ENCODE measurements at places on chromosomes 1 and 21.

- no peak for DNase-seq
Measured at GRCh38 chr1:228083871-228084278, 1.4 kb downstream of the ARF1 start.

GRCh38 chr1:8284127-8284526 is 33.8 kb upstream of the SLC45A1 start:
- DNase-seq: no peak

- peak; percentile 12 for DNase-seq
Measured at GRCh38 chr1:6052543-6053205, 7.0 kb downstream of the KCNAB2 start.

GRCh38 chr21:14616380-14617039 is 70.4 kb upstream of the SAMSN1 start:
- no peak for DNase-seq

DNA sequence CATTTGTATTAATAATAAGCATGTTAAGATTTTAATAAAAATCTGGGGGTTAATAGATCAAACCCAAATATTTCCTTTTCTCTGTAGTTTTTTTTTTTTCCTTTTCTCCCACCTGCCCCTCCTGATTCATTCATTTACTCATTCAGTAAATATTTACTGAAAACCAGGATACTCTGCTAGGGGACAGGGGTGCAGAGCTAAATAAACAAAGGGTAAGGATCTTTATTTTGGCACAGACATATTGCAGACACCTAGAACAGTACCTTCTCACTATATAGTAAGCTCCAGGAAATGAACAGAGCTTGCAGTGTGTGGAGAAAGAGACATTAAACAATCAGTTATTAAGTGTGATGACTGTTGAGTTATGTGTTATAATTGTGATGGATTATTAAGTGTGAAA is 60.9 kb downstream of the AK5 start:
- DNase-seq: no peak

- DNase-seq: peak; percentile 48
Measured at GRCh38 chr1:28893403-28894102, 20.8 kb upstream of the EPB41 start.

- no peak for DNase-seq
Measured at GRCh38 chr1:156655151-156655903, 13.4 kb downstream of the BCAN start.

- no peak for DNase-seq
Measured at GRCh38 chr1:40363721-40364120, 9.8 kb upstream of the SMAP2 start.

GRCh38 chr1:78177708-78178270 is 132.0 kb downstream of the GIPC2 start:
- no peak for DNase-seq

- no peak for DNase-seq
Measured at GRCh38 chr1:211537253-211537652, 41.7 kb downstream of the SLC30A1 start.

DNA sequence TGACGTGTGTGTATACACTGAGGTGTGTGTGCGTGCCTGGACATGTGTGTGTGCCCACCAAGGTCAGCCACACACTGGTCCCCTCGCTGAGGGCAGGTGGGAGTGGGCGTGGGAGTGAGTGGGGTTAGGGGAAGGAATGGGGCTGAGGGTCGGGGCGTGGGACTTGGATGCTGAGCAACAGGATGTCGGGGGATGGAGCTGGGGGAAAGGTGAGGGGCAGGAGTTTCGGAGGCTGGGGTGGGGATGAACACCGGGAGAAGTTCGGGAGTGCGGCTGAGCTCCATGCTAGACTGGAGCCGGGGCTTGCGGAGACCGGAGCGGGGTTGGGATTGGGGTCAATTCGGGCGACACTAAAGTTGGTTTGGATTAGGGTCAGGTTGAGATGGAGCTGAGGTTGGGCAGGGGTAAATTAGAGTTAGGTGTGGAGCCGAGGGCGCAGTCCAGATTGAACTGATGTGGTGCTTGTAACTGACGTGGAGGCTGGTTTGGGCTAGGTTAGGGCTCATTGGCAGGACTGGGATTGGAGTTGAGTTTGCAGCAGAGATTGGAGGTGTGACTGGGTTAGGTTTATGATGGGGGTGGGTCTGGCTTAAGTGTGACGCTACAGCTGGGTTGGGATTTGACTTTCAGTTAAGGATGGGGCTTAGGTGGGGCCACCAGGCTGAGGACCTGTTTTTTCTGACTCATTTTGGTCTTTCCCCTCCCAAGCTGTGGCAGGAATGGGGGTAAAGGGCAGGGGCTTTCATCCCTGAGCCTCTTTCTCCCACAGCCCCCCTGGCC is 3.3 kb upstream of the GUCA2A start:
- DNase-seq: no peak

GRCh38 chr1:205505791-205506190 is 1.3 kb downstream of the CDK18 start:
- no peak for DNase-seq

GRCh38 chr1:54172614-54173599 is 20.1 kb upstream of the CDCP2 start:
- no peak for DNase-seq

DNA sequence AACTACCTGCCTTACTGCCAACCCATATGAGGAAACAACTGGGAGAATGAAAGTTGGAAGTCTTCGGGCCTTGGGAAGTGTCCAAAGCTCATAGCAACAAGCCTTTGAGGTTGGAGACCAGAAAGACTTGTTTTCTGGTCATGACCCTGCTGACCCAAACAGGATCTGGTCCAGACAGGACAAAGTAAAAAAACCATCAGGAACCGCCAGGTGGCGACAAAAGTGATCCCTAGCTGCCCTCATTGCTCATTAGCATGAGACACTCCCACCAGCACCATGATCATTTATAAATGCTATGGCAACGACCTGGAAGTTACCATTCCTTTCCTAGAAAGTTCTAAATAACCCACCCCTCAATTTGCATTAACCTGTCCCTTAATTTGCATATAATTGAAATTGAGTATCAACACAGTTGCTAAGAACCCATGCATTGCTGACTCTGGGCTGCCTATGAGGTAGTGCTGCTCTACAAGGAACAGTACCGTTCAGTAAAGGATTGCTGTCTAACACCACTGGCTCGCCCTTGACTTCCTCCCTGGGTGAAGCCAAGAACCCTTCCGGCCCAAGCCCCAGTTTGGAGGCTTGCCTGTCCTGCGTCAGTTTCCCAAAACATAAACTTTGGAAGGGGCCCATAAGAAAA is 89.0 kb downstream of the URB2 start:
- DNase-seq: no peak

GRCh38 chr1:53826367-53826766 is 11.7 kb downstream of the NDC1 start:
- DNase-seq: no peak

GRCh38 chr1:240465531-240465940 is 146.4 kb downstream of the GREM2 start:
- DNase-seq: peak; percentile 15

DNA sequence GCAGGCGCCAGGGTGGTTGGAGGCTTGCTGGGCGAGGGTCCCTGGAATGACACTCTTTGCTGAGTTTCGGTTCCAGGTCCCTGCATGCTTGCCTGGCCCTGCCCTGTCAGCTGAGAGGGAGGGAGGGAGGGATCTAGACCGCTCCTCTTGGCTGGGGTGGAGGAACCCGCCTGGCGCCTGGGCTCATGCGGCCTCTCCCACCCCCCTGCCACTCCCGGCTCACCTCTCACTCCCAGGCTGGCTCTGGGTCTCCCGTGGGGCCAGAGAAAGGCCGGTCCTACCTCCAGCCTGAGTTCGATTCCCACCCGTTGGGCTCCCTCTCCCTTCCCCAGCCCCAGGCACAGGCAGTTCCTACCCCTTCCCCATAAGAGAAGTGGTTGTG is 19.0 kb upstream of the IFNLR1 start:
- DNase-seq: no peak

GRCh38 chr1:166153525-166154314 is 13.1 kb downstream of the FAM78B start:
- DNase-seq: no peak

- DNase-seq: no peak
Measured at GRCh38 chr1:112798292-112798691, 83.2 kb upstream of the PPM1J start.

DNA sequence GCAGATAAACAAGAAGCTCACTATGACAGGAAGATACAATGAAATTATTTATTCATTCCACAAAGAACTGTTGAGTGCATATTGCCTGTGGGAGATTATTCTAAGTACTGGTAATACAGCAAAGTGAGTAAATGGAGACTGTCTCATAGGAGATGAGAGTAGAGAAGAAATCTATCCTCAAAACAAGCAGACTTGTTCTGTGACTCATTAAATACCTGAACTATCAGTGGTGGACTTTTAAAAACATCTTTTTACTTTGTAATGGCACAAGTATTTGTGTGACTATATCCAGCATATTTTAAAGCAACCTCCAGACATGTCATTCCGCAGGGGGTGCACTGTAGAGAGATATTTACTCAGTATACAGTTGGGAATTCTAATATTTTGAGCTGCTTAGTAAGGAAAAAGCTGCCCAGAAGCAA is 259.2 kb downstream of the FMN2 start:
- no peak for DNase-seq

GRCh38 chr1:235375919-235376605 is 8.8 kb downstream of the TBCE start:
- no peak for DNase-seq

DNA sequence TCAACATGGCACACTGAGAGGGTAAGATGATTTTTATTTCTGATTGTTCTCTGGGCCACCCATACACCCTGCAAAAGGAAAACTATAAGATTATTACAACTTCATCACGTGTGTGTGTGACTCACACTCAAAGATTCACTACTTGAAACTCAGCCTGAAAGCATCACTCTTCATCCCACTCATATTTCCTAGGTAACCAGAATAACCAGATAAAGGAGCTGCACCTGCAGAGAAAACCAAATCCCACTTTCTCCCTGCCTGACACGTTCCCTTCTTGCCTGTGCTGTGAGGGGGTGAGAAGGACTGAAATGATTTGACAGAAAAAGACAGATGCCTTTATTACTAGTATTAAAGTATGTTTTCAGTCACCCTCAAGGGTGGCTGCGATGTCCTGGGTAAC is 131.6 kb downstream of the TGFBR3 start:
- no peak for DNase-seq

GRCh38 chr1:4584449-4584848 is 70.0 kb upstream of the AJAP1 start:
- DNase-seq: no peak

DNA sequence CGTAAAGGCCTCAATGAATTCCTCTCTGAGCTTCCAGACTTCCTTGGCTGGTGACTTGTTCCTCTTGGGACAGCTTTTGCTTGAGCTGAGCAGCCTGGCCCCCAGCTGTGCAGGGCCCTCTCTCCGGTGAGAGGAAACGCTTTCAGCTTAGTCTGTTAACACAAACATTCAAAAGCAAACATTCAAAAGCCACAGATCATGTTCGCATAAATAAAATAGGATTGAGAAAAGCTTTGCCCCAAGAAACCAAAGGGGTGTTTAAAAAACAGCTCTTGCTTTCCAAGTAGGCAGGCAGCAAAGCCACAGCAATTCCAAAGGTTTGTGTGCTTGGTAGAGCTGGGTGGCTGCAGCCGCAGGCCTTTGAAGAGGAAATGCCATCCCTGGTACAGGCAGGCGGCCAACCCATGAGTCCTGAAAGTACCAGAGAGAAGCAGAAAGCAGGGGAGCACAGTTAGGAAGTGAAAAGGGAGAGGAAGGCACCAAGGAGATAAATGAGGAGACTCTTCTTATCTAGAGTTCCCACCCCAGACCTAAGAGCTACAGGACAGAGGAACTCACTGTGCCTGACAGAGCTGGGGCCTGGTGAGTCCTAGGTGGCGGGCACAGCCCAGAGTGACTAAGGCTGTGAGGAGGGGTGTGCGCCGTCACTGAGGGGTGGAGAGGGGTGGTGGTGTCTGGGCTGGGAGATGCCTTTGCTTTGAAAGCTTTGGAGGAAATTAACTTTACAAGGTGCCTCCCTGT is 48.4 kb downstream of the CCN1 start:
- DNase-seq: no peak

- DNase-seq: no peak
Measured at GRCh38 chr1:231676487-231676886, 49.9 kb downstream of the DISC1 start.

- no peak for DNase-seq
Measured at GRCh38 chr1:18302788-18303413, 177.8 kb upstream of the KLHDC7A start.

GRCh38 chr21:38352536-38353219 is 95.9 kb downstream of the KCNJ15 start:
- DNase-seq: no peak

- DNase-seq: no peak
Measured at GRCh38 chr1:43538143-43538487, 7.4 kb downstream of the PTPRF start.

- no peak for DNase-seq
Measured at GRCh38 chr1:1330366-1331067, 563 bp upstream of the TAS1R3 start.

GRCh38 chr21:43654806-43655489 is 4.3 kb downstream of the HSF2BP start:
- no peak for DNase-seq

- DNase-seq: no peak
Measured at GRCh38 chr1:143735764-143736461, 235.9 kb downstream of the FAM72C start.

- DNase-seq: no peak
Measured at GRCh38 chr1:3578433-3578805, 32.9 kb downstream of the MEGF6 start.

DNA sequence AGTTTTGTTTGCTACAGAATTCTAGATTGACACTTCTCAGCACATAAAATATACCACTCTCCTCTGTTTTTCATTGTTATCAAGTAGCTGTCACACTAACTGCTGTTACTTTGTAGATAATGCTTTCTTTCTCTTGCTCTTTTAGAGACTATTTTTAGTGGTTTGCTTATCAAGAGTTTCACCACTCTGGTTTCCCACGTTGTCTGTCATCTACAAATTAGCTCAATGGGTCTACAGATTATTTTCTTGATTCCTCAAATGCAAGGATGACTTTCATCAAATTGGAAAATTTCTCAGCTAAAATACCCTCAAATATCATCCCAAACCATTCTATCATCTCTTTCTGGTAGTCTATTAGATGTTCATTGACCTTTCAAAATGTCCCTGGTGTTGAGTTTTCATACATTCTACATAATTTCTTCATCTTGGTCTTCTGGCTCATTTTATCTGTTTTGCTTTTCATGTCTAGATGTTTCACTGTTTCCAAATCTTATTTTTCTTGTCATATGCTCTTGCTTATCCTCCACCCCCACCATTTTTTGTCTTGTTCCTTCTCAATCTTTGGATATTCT is 122.5 kb downstream of the TRIM33 start:
- DNase-seq: no peak

- DNase-seq: no peak
Measured at GRCh38 chr1:51285055-51285454, 45.3 kb downstream of the TTC39A start.

DNA sequence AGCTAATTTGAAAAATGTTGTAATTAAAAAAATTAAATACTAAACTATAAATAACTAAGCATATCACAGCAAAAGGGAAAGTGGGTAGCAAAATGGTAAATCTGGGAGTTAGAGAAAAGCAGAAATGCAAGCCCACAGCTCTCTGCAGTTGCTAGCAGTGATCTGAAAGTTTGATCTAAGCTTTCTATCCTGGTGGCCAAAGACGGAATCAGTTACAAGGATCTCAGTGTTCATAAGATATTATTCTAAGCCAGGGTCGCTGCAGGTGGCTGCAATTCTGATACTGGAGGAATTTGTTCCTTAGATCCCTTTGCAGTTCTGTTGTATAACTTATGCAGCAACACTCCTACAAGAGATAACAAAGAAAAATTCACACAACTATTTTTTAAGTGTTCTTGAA is 363.7 kb downstream of the SETD4 start:
- DNase-seq: no peak

- DNase-seq: no peak
Measured at GRCh38 chr1:188642704-188643103, 1814.0 kb downstream of the PLA2G4A start.

GRCh38 chr1:26913754-26914619 is at the start of gene NR0B2:
Gene NR0B2, minus strand, starts transcription at chr1:26913975. Its CDS starts 35 bp downstream, at chr1:26913940.
- no peak for DNase-seq

Data from T-helper 2 cell (primary cell).